CD14-positive monocyte (primary cell): ENCODE measurements at places on chromosomes 5 and 9. TPM values are rescaled to one million over a fixed set of nuclear protein-coding genes. Genes with fewer than 3 reads are reported as not detected.

- no peak for DNase-seq
Observed at GRCh38 chr9:92253656-92254055, 39.8 kb downstream of the IARS1 start.

GRCh38 chr5:93532370-93532769 lies 48.6 kb downstream of the NR2F1-AS1 start:
- no peak for DNase-seq

GRCh38 chr9:102506406-102506805 lies 488.7 kb upstream of the CYLC2 start:
- no peak for DNase-seq

DNA sequence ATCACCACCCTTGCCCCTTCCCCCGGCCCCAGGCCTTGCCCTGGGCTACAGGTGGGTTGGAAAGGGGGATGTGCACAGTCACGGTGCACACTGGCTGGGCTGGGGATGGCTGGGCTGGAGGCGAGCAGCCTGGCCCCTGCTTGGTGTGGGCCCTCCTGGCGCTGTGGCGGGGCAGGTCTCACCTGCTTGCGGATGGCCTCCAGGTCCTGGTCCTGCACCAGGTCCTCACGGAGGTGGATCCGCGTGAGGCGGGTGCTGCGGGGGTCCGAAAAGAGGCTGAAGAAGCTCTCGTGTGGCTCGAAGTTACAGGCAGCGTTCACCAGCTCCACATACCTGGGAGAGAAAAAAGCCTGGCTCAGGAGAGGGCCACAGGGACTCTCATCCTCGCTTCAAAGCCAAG lies 18.1 kb downstream of the ZER1 start:
- no peak for DNase-seq

GRCh38 chr5:56815658-56816545 lies 553 bp downstream of the MAP3K1 start:
- peak; percentile 43 for DNase-seq

DNA sequence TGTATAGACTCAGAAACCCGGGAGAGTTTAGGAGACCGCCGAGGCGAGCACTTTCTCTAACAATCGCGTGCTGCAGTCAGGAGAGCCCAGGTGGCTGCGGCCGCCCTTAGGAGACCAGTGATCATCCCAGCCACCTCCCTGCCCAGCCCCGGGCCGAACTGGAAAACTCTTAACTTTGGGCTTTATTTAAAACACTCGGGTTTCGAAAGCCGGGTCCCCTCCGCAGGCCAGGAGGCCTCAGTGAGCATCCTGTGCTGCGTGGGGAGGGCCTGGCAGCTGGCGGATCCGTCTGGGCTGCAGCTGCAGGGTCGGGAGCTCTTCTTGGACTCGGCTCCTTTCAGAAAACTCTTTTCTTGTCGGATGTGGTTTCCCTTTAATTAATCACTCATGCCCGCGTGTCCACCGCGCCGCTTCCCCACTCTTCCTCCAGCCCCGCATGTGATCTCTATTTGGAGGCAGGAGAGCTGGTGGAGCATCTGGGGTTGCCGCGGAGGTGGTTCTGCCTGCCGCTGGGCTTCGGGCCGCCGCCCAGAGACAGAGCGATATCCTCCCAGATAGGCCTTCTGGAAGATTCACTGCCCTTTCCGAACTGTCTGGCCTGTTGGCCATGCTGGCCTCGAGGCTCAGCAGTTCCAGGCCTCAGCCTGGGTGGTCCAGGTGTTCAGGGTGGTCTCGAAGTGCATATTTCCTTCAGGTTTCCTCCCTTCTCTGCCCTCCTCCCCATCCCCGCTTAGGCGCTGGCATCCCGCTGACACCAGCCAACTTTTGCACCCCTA lies 59.5 kb downstream of the TMEM174 start:
- no peak for DNase-seq

DNA sequence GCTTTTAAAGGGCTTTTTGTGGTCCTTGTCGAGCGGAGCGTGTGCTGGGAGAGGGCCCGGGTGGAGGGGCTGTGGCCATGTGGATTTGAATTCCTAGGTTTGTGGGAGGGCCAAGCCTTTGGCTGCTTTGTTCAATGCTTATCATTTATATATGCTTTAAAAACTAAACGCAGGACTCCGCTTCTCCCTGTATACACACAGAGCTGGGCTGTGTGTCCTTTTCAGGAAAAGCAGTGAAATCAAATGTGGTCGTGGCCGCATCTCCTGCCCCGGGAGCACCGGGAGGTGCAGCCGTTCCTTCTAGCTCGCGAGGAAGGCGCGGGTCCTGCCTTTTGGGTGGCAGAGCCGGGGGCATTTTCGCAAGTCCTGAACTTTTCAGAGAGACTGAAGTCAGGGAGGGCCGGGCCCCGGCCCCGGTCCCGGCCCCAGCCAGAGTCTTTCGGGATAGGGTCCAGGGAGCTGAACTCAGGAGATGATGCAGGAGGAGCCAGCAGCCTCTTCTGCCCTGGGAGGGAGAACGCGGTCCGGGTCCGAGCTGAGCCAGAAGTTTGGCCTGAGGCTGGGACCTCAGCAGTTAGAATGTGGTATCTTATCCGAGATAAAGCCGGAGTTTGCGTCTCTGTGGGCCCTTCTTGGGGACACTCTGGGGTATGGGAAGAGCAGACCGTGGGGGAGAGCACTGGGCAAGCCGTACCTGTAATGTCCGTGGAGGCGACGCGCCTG lies 158.8 kb downstream of the C9orf152 start:
- no peak for DNase-seq

- no peak for DNase-seq
Observed at GRCh38 chr5:98906756-98907355, 22.0 kb downstream of the CHD1 start.

DNA sequence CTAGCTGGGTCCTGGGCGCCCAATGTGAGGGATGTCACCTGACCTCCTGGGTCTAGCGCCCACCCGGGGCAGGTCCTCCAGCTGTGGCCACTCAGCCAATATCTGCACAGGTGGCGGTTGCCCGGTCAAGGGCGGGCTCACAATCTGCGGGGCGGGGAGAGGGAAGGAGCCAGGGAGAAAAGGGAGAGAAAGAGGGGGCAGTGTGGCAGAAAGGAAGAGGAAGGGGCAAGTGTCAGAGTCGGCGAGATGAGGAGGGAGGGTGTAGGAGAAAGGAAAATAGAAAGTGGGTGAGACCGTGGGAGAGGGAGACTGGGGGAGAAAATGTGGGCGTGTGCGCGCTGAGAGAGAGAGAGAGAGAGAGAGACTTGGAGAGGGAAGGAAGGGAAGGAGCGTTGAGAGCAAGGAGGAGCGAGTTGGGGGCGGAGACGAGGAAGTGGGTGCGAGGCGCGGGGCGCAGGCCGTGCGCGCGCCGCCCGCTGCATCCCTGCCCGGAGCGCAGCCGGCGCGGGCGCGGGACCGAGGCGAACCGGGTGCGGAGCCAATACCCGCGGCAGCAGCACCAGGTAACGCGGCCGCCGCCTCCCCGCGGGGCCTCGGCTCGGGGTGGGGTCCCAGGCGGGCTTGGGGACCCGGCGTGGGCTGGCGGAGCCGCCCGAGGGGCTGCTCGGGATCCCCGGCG lies at the start of gene HRH2:
TSS of gene HRH2 (plus strand) at position 479 of the 679 bp plus-strand sequence. CDS start 25,163 bp downstream, outside the sequence.
- DNase-seq: peak; percentile 58

GRCh38 chr9:7226007-7226640 lies 468.4 kb downstream of the KDM4C start:
- DNase-seq: no peak

GRCh38 chr9:68895741-68896478 lies 118.0 kb downstream of the PRKACG start:
- DNase-seq: no peak

DNA sequence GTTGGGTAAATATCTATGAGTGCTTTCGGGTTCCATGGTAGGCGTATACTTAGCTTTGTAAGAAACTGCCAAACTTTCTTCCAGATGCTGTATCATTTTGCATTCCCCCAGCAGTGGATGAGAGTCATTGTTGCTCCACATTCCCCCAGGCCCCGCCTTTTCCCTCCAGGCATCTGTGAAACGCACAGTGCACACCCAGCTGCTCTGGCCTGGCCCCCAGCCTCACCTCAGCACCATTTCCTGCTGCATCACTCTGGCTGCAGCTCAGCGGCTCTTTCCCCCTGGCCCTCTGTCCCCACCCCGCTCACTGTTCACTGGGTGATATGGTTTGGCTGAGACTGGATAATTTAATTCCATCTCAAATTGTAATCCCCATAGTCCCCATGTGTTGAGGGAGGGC lies 76.6 kb upstream of the SPTLC1 start:
- no peak for DNase-seq

DNA sequence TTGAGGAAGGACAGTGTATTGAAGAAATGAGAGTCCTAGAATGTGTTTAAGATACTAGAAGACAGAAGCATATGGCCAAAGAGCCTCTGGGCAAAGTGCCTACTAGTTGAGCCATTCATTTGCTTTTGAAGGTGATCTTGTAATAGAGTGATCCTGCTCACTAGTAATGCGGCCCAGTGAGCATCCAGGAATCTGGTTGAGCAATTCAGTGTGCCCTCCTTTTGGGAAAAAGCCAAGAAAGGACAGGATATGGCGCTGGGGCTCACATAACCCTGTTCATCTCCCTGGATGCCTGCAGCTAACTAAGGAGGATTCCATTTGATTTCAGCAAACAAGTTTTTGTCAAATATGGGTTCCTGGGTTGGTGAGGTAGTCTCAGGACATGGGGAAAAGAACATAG lies 16.3 kb downstream of the ADAM19 start:
- DNase-seq: no peak

- no peak for DNase-seq
Observed at GRCh38 chr5:173743641-173744343, 127.3 kb upstream of the BOD1 start.

GRCh38 chr5:76199336-76200318 lies 116.4 kb downstream of the SV2C start:
- DNase-seq: no peak

GRCh38 chr5:37855438-37855837 lies 15.6 kb upstream of the GDNF start:
- DNase-seq: no peak

DNA sequence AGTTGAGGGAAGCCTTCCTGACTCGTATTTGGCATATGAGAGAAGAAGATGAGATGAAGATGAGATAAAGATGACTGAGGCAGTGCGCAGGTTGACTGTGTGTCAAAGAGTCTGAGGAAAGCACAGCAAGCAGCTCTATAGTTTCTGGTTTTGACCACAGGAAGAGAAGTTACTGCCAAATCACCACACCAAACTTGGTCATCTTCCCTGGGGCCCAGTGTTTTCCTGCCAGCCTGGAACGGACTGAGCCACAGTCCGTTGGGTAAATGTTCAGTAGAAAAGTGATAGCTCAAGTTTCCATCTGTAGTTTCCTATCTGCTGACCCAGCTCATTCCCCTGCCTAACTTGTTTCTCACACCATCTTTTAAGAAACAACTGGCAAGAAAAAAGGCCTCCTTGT lies 80.7 kb upstream of the ADAMTS19 start:
- DNase-seq: no peak

DNA sequence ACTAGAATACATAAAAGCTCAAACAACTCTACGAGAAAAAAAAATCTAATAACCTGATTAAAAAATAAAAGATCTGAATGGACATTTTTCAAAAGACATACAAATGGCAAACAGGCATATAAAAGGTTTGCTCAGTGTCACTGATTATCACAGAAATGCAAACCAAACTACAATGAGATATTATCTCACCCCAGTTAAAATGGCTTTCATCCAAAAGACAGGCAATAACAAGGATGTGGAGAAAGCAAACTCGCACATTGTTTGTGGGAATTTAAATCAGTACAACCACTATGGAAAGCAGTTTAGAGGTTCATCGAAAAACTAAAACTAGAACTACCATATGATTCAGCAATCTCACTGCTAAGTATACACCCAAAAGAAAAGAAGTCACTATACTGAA lies 20.8 kb downstream of the UGT3A2 start:
- no peak for DNase-seq

DNA sequence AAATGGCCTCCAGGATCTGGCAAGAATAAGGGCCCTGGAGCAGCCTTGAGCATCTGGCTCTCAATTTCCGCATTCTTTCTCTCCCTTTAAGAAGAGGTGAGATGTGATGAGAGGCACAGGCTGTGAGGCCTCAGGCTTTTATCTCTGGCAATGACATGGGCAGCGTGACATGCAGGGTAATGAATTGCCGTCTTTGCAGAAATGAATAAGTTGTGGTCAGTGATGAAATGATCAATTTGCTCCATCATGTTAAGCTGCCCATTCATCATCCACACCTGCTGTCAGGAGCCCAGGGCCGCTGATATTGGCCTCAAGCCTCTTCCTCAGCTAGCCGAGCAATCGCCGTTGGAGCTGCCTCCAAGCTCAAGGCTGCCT lies 265.3 kb downstream of the TRIM32 start:
- DNase-seq: no peak

- no peak for DNase-seq
Observed at GRCh38 chr9:129351058-129351641, 173.1 kb upstream of the IER5L start.

DNA sequence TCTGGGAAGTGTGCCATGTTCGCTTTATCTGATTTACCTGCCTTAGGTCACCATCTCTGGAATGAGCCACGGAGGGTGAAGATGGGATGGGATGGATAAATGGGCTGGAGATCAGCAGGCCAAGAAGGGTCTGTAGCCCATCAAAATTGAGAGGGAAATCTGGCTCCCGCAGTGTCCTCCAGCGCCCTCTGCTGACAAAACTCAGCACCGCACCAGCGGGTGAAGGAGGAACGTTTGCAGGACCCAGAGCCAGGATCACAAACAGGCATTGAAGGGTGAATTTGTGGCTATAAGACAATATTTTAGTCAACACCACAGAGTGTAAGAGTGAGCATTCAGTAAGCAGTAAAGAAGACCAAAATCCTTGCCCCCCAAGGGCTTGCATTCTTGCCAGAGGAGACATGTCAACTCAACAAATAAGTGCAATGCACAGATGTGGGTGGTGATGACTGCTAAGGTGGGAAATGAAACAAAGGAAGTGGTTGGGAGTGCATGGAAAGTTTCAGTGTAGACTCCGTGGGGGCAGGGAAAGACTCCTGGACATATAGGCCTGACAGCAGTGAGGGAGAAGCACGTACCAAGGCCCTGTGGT lies 124.4 kb downstream of the TENT4A start:
- DNase-seq: peak; percentile 29

DNA sequence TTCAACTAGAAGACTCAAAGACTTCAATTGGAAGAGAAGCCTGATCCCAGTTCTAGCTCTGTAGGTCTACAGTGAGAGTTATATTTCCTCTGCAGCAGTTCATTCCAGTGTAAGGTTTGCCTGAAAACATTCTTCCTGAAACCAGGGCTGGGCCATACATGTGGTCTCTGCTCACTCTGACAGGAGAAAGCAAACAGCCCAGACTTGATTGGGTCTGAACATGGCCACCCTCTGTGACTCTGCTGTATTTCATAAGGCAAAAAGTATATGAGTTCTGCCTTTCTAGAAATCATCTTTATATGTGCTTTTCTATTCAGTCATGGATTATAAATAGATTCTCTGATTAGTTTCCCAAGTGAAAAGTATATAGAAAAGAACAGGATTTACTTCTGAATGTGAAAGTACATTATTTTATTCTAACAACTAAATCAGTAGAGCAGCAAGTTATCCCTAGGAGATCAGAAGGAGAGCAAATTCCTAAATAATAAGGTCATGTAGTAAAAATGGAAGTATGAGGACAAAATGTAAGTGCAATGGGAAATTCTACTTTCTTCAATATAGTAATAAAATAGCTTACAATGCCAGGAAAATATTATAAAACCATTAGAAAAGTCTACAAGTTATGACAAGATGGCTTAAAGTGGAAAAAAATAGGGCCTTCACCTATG lies 144.3 kb downstream of the EFNA5 start:
- DNase-seq: no peak

PCDHGB2 gene
- polyA plus RNA-seq: 0.01 TPM in 1 of 2 replicates, not detected in the other

ESM1 gene
- not detected for polyA plus RNA-seq

S1PR3 gene
- polyA plus RNA-seq: 30.6 TPM

B4GALT7 gene
- 18.8 TPM for polyA plus RNA-seq

PCDHAC1 gene
- not detected for polyA plus RNA-seq

MARCHF3 gene
- 0.88 TPM for polyA plus RNA-seq

ACTBL2 gene
- polyA plus RNA-seq: not detected in 2 replicates

ZNF300 gene
- 0.39 and 1.1 TPM in 2 replicates for polyA plus RNA-seq

GPX3 gene
- 3.8 TPM for polyA plus RNA-seq

RABL6 gene
- 30.9 and 35.2 TPM in 2 replicates for polyA plus RNA-seq

IFNA21 gene
- polyA plus RNA-seq: not detected
